ENCODE measurements at places on chromosomes 16 and 17.

DNA sequence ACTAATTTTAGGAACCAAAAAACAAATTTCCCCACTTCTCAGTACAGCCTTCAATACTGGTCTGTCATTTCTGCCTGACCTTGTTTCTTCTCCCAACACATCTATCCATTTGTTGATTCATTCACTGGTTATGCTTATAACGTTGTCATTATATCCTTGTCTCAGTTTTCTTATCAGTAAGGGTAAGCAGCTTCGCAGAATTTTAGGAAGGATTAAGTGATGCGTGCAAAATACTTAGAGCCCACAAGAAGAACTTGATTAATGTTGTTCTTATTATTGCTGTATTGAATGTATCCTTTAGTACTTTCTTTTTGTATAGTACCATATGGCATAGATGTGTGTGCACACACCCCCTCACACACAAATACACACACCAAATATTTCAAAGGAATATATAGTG is 403.5 kb upstream of the HSBP1 start:
- no peak for DNase-seq

- no peak for DNase-seq
These were observed 9.3 kb downstream of the IL4R start for GRCh38 chr16:27322858-27323780.

- no peak for DNase-seq
These were observed 253.3 kb upstream of the CDH5 start for GRCh38 chr16:66113223-66113622.

GRCh38 chr17:57121308-57122042 is 36.4 kb downstream of the AKAP1 start:
- no peak for DNase-seq

- DNase-seq = no peak
These were observed 52.2 kb downstream of the TUBD1 start for GRCh38 chr17:59840329-59841090.

DNA sequence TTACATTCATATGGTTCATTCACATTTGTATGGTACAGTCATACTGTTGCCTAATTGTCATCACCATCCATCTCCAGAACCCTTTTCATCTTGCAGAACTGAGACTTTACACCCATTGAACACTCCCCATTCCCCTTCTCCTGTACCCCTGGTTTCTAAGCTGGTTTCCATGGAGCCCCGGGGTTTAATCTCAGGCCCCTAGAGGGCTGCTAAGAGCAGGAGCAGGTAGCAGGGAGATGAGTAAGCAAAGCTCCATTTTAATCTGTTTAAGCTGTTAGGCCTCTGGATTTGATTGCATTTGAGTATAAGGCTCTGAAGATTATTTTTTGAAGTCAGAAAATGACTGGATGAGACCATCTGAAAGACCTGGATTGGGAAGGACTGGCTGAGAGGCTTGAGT is 68.5 kb upstream of the RPL38 start:
- no peak for DNase-seq

DNA sequence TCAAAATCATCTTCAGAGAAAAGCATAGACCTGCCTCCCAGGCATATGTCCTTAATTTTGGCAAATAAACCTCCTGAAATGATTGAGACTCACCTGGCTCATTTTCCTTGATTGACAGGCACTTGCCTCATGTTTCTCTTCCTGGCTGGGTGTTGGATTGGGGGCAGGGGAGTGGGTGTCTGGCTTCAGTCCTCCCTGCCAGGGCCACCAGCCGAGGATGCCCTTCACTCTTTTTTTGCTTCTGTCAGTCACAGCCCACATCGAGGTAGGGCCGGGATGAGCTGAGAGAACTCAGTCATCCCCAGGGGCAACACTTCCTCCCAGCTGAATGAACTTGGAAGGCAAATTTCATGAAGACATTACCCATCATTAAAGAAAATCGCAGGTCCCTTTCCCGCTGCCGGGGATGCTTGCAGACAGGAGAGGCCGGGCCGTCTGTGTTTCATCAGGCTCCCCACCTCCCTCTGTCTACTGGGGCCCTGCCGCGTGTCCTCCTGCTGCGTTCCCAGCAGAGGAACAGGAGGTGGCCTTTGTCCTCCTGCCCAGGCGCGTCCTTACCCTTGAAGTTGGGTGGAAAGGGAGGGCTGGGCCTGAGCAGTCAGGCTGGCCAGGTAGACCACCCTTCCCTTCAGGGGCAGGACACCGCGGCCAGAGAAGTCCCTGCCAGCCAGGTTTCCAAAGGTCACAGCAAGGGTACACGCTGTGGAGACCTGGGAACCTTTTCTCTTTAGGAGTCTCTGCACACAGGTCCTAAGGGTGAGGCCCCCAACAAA is 11.2 kb upstream of the DNAH17 start:
- no peak for DNase-seq

GRCh38 chr16:81040131-81040530 is 4.5 kb downstream of the ATMIN start:
- DNase-seq = no peak

GRCh38 chr16:684071-684794 is at the start of gene JMJD8:
Gene JMJD8, minus strand, starts transcription at chr16:684334. Its CDS starts 15 bp downstream, at chr16:684319.
- peak; percentile 97 for DNase-seq

DNA sequence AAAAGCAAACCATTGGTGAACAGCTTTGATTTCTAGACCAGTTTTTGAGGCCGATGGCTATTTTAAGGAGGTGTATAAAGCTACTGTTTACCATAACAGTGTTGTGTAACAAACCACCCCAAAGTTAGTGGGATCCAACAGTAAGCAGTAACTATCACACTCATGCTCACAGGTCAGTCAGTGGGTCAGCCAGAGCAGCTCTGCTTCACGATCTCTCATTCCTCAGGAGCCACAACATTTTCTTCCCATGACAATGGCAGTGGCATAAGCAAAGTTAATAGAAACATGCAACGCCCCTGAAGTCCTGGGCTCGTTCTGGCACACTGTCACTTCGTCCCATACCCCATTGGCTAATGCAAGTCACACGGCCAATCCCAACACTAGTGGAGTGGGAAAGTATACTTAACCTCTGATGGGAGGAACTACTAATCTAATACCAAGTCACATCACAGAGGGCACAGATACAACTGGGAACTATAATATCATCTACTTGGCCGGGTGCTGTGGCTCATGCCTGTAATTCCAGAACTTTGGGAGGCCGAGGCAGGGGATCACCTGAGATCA is 28.0 kb upstream of the B4GALNT2 start:
- no peak for DNase-seq

DNA sequence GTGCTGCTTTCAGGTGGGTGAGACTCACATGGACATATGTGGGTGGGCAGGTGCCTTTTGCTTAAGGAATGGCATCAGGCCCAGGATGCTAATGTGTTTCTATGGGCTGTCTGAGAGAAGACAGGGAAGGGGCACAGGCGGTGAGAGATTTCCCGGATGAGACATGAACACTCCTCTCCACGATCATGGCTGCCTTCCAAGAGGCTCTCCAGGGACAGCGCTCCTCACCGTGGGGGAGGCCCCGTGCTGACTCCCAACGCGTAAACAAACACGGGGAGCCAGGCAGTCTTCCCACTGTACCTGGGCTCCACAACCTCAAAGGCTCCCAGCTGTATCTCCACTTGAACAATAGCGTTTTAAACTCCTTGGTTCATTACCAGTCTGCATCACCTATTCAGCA is 42.8 kb downstream of the CDK5R1 start:
- no peak for DNase-seq

- DNase-seq = no peak
These were observed 26.0 kb downstream of the SGSM2 start for GRCh38 chr17:2363318-2363717.

GRCh38 chr16:714079-714478 is 839 bp upstream of the METRN start:
- DNase-seq = no peak

GRCh38 chr17:9020096-9020823 is 1.1 kb upstream of the NTN1 start:
- DNase-seq = no peak

- no peak for DNase-seq
These were observed 318 bp upstream of the RBL2 start for GRCh38 chr16:53433930-53434376.

DNA sequence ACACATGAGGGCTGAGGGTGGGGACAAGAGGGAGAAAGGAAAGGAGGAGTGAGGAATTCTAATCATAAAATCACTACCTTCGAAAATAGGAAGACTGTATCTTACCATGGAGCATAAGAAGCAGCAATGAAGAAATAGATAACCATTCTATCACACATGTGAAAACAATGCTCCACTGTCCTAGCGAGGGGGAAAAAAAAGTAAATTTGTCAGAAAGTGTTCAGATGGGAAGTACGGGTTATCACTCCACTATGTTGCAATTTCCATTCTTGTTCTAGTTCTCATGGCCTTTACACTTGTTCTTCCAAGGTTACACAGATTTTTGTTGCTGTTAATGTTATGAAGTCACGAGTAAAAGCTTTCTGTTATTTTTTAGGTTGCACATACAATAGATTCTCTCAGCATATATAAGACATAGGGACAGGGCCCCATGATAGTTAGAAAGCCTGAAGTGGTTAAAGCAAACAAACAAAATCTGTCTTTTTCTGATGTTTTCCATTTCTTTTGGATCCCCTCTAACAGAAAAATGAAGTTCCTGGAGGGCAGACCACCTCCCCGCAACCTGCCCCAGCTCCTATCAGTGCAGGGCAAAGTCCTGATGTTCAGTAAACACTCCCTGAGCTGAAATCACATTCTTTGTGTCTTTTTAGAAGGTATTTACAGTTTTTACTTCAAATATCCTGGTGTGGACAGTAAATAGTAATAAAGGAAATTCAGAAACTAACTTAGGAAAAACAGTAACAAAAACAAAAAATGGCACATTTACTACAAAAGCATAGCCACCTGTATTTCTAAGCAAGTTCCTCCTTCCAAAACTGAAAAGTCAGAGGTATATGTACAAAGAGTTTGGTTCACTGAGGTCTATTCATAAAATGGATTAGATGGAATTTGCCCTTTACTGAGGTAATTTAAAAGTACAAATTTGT is 13.7 kb downstream of the MMD start:
- DNase-seq = no peak

DNA sequence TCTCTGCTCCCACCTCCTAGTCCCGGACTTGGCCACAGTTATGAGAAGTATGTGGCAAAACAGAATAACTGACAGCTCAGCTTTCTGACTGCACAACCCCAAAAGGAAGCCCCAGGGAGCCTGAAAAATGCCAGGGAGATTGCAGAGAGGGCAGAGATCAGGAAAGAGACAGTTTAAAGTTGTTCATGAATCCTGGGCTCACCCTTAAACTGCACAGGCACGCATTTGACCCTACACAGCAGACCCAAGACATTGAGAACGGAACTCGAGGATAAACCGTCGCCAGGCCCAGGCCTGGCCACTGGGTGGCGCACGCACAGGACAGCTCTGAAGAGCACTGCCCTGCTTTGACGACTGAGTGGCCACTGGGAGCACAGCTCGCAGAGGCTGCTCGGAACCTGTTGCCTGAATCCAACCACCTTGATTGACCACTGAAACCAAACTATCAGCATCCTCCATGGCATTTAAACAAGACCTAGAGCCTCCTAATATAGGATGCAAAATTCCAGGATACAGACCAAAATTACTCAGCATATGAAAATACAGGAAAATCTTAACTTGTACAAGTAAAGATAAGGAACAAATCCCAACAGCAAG is 114.0 kb downstream of the C16orf95 start:
- peak; percentile 26 for DNase-seq

DNA sequence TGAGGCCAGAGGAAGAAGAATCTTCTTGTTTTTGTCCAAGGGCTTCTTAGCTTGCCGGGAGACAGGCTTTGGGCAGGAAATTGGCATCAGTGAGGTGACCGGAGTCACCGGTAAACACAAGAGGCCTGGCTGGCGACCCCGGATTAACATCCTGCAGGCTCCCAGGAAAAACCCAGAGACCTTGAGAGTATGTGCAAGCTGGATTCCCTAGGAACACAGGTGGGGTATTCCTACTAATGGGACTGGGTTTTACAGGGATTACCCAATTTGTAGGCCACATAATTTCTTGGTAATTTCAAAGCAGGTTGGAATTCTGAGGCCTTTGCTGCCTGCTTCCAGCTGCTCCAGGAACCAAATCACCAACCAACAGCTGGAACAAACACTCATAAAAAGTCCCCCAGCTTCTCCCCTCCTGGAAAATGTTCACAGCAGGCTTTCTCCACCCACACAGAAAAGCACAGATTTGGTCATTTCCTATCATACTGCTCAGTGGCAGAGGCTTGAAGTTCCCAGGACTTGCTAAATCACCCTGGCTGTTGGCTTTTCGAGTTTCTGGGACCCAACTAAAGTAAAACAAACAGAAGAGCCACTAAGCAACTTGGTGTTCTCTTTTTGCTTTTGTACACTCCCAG is 258.8 kb downstream of the IRF8 start:
- DNase-seq = no peak

DNA sequence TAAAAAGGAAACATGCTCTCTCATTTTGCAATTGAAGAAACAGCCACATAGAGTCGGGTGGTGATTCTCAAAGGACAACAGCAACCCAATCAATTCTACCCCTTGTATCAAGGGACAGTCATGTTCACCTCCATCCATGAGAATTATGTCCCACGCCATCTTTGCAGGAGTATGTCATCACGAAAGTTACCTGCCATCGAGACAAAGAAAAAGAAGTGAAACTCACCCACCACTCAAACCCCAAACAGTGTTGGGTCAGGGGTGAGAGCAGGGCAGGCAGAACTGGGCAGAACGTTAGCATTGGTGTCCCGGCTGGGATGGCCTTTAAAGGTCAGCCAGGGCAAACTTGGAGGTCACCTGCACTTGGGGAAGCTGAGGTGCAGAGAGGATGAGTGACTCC is 24.2 kb upstream of the HNF1B start:
- no peak for DNase-seq

DNA sequence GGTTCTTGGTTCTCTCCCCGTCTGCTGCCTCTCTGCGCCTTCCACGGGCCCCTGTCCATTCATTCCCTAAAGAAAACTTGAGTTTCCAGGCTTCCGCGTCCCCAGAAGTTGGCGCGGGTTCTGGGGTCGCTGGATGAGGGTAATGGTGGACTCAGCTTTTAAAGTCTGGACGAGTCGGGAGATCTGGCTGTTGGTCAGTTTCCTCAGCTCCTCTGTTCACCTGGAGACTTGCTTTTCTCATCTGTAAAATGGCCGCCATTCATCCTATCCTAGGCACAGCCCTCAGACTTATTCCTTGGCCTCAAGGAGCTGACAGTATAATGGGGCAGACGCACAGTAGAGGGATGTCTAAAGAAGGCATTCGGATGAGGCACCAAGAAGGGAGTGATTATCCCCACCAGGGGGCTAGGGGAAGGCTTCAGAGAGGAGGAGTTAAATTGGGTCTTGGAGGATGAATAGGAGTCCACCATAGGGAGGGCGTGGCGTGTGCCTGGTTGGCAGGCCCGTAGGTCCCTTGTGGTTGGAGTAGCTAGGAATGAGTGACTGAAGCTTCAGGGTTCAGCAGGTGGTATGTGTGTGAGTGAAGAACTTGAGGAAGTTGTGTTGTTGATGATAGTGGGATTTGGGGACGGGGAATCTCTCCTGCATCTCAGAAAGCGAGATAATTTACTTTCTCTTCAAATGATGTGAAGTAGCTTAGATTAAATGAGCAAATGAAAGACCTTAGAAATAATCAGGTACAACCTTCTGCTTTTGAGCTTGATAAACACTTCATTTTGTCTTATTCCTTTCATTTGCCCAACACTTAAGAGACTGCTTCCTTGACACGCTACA is 652 bp downstream of the VPS35L start:
- no peak for DNase-seq
